Heart right ventricle (tissue), 16 donors: ENCODE measurements at places on chromosomes 16 and 17. TPM values are rescaled to one million over a fixed set of nuclear protein-coding genes. Genes with fewer than 3 reads are reported as not detected.

The MYO1D gene
- total RNA-seq: 6.0 TPM

The PLEKHG4 gene
- 1.0 TPM for total RNA-seq

The RTN4RL1 gene
- total RNA-seq: 3.6 TPM

The PTX4 gene
- not detected for total RNA-seq

The SEZ6L2 gene
- total RNA-seq: 0.91 TPM

The AIPL1 gene
- not detected for total RNA-seq

The MARVELD3 gene
- not detected for total RNA-seq

The TMED6 gene
- total RNA-seq: not detected

The RGS11 gene
- total RNA-seq: 8.8 TPM

The PPP1R27 gene
- not detected for total RNA-seq

The OR3A3 gene
- total RNA-seq: not detected

The P3H4 gene
- 5.1 TPM for total RNA-seq

The RILP gene
- 61.5 TPM for total RNA-seq

The CRHR1 gene
- total RNA-seq: 0.63 TPM

The TSPOAP1 gene
- total RNA-seq: 12.6 TPM

The ACSM2A gene
- not detected for total RNA-seq

The CBFA2T3 gene
- 3.1 TPM for total RNA-seq

The TMEM88 gene
- 16.3 TPM for total RNA-seq

The GAS2L2 gene
- total RNA-seq: not detected

The P2RX5 gene
- 17.7 TPM for total RNA-seq

The ASGR1 gene
- 0.32 TPM for total RNA-seq

The MYLK3 gene
- total RNA-seq: 400 TPM

The ZNF319 gene
- total RNA-seq: 7.6 TPM
